ENCODE measurements at places on chromosomes 2 and 18.

- DNase-seq, result peak; percentile 38
Measured at GRCh38 chr2:231613663-231614558, 21.2 kb downstream of the TEX44 start.

- DNase-seq, result no peak
Measured at GRCh38 chr18:47795434-47795814, 135.0 kb downstream of the SMAD2 start.

DNA sequence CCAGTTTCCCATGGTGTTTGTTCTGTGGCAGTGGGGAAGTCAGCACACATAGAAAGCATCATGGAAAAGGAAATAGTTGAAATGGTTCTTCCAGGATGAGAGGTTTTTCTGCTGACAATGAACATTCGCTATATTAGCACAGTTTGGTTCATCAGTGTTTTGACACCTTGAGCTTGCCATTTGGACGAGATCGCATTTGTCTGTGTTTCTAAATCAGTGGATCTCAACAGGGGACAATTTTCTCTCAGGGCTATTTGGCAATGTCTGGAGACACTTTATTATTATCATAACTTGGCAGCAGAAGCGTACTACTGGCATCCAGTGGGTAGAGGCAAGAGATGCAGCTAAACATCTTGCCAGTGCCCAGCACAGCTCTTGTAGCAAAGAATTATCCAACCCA lies 74.6 kb downstream of the CD8B2 start:
- no peak for DNase-seq

GRCh38 chr2:8412082-8412481 lies 269.8 kb upstream of the ID2 start:
- DNase-seq, result no peak

DNA sequence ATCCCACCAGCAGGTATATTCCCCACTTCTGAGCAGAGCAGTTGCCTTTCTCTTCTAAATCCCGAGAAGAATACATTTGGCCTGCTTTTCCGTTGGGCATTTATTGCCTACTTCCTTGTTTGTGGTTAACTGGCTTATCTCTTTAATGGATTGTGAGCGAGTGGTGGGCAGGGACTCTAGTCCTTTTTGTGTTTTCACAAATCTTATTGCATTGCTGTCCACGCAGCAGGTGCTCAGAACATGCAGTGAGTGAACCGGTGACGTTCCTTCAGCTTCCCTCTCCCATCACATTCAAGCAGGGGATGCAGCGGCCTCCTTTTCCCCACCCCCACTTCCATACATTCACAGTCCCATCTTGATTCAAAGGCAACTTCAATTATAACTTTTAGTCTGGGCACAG lies 28.9 kb upstream of the GAREM2 start:
- no peak for DNase-seq

DNA sequence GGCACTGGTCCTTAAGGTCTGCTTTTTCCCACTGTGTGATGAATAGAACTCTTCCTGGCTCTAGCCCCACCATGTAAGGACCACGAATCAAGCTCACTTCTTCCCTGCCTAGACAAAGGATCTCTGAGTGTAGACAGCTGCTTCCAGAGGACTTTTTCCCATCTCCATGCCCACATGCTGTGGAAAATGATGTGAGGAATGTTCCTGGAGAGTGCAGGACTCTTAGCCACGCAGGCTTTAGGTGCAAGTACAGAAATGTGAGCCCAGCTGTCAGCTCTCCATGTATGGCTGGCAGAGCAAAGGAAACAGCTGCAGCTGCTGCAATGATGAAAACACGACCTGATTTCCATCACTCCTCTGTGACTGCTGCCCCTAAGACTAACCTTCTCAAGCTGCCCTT lies 35.5 kb downstream of the NXPH2 start:
- no peak for DNase-seq

- no peak for DNase-seq
Measured at GRCh38 chr18:2935438-2936192, 77.3 kb downstream of the LPIN2 start.

DNA sequence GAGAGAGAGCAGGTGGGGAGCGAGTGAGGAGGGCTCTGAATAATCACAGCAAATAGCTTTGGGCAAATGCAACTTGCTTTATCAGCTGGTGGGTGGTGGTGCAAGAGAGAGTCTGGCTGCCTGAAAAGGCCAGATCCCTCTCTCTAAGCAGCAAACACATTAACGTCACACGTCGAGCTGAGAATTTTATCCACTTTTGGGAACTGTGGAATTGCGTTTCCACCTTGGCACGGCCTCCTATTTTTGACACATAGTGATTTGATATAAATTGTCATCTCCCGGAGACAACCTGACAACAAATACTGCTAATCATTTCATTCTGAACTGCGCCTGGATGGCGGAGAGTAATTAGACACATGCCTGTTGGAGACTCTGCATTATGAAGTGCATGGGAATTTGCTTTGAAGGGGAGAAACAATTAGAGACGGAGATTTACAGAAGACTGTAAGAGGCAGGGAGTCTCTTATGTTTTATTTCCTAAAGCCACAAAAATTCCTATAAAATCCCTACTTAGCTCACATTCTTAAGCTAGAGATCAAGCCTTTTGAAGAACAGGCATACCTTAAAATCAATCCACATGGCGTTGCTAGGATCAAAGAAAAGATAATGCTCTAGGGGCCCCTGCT lies 634.1 kb downstream of the TDRD15 start:
- DNase-seq, result no peak

DNA sequence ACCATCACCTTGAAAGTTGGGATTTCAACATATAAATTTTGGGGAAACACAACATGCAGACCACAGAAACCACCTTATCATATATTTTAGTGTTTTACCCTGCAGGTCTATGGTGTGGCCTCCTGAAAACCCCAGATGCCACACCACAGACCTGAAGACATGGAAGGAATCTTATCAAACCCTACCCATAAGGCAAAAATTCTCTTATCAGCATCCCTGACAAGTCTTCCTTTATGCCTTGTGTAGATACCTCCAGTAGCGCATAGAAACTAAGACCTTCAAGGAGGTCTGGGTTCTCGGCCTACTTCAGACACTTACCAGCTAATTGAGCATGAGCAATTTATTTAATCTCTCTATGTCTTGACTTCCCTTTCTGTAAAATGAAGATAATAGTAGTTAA lies 59.1 kb upstream of the SLC14A2 start:
- no peak for DNase-seq

GRCh38 chr2:55418072-55418471 lies 1.6 kb downstream of the CCDC88A start:
- no peak for DNase-seq

- DNase-seq, result no peak
Measured at GRCh38 chr2:71787476-71788185, 334.3 kb downstream of the DYSF start.

GRCh38 chr18:52481116-52481515 lies 141.1 kb downstream of the DCC start:
- DNase-seq, result no peak

GRCh38 chr2:138787053-138787666 lies 7.0 kb upstream of the NXPH2 start:
- no peak for DNase-seq

GRCh38 chr18:67682516-67682915 lies 166.0 kb upstream of the DSEL start:
- DNase-seq, result no peak

DNA sequence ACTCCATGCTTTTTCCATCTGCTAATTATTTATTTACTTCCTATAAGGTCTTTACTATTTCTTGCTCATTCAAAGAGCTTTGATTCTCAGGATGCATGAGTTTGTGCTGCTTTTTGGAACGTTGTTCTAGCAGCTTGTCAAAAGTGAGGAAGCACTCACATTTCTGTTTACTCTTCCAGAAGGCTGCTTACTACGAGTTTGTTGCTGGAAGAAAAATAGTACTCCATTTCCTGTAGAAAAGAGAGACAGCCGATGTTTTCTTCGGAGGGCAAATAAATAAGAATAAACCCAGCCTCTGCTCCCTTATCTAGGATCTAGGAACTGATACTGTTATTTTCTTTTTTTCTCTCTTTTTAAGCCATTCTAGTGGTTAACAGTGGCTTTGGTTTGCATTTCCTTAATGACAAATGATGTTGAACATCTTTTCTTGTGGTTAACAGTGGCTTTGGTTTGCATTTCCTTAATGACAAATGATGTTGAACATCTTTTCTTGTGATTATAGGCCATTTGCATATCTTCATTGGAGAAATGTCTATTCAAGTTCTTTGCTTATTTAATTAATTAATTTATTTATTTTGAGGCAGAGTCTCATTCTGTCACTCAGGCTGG lies 20.5 kb downstream of the CYP27A1 start:
- no peak for DNase-seq

GRCh38 chr18:22470248-22471235 lies 52.8 kb upstream of the CTAGE1 start:
- DNase-seq, result no peak

DNA sequence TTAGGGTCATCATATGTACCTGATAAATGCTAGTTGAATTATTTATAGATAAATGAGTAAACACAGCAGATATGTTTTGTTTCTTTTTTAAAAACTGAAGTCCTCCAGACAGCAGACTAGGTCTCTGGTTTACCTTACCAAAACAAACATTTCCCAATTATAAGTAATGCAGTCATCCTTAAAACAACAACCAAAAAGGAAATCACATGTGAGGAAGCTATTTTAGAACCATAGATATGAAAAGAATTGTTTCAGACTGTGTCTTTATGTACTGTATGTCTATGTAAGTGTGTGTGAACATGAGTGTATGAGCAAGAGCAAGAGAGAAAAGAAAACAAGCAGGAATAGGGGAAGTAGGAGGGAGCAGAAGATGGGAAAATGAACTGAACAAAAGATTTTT lies 441.0 kb downstream of the CPS1 start:
- no peak for DNase-seq

DNA sequence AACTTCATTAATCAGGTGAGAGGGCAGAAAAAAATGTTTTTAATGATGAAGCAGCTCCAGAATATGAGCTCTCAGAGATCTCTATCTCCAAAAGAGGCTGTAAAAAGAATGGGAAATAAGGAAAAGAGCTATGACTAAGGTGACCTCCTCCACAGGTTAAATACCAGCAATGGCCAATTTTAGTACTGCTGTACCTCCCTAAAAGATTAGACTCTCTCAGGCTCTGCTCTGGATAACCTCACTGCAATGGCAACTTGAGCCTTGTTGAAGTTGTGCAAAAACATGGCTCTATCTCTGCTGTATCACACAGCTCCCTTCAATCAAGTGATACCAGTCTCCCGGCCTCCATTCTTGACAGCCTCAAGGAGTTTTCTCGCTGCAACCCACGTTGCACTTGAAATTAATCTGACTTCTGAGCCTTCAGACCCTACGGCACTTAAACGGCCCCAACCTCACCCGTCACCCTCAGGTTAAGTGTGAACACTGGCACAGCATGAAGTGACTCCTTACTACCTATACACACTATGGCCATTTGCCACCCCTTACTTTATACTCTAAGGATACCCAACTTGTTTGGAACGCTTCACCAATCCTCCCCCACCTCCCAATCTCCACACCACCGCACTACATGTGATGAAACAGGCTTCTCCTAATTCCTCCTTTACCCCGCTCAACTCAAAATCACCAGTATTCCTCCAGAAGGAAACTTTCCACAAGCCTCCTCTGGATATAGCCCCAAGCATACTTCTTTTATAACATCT lies 36.3 kb downstream of the SMAD2 start:
- DNase-seq, result no peak

GRCh38 chr18:58850786-58851469 lies 13.7 kb upstream of the ZNF532 start:
- DNase-seq, result no peak

GRCh38 chr18:14189858-14190257 lies 57.6 kb upstream of the ZNF519 start:
- DNase-seq, result no peak

DNA sequence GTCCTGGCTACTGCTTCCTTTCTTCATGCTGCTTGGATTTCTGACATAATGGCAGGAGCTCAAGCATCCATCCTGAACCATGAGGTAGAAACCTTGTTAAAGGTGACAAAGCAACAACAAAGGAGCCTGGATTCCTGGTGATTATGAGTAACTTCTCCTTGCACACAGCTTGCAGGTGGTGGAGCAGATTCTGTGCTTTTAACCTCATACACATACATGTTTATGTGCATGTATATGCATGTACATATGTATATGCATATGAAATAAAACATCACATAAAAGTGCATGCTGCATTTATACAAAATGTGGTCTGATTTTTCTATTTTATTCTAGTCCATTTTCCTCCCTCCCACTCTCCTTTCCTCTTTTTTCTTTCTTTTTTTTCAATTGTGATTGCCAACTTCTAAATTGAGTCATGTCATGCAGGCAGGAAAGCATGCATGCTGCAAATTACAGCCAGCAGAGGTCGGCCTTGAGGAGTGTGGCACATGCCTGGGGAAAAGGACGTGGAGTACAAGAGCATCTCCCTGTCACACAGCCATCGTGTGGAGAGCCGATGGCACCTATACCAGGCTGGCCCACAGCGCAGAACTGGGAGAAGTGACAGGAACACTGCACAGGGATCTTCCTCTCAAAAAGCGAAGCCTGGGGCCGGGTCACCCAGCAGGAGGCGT lies 17.9 kb downstream of the LCT start:
- no peak for DNase-seq

- no peak for DNase-seq
Measured at GRCh38 chr18:9206421-9206820, 69.8 kb downstream of the ANKRD12 start.

DNA sequence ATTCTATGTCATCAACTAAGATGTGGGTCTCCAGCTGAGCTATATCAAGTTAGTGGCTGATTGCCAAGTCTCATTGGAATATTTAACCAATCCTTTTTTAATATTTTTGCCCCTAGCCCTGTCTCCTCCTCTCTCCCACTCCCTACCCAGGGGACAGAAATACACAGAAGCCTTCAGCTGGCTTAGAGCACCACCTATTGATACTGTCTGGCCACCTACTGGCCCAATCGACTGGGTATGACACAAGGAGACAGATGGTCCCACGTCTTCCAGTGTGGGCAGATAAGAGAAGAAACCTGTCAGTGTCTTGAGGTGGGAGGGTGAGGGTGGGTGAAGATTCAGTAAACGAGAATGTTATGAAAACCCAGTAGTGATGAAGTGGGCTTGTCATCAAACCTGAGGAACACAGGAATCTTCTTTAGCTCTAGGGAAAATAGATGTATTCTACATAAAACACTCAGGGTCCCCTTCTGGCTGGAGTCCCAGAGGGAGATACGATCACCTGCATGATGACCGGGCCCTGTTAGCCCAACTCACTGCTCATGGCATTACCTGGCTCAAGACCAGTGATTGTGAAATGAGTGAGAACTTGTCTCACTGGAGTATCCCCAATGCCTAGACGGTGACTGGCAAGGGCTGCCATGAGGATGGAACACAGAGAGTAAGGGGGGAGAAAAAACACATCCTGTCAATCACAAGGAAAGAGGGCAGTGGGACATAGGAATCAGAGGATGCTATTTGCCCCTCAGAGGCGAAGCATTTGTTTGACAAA lies 26.7 kb downstream of the POLR1A start:
- peak; percentile 19 for DNase-seq

- DNase-seq, result no peak
Measured at GRCh38 chr2:60376252-60376651, 177.2 kb downstream of the BCL11A start.

GRCh38 chr18:56647951-56648893 lies 2.9 kb upstream of the WDR7 start:
- no peak for DNase-seq
